ENCODE measurements at places on chromosomes 11 and 22.

DNA sequence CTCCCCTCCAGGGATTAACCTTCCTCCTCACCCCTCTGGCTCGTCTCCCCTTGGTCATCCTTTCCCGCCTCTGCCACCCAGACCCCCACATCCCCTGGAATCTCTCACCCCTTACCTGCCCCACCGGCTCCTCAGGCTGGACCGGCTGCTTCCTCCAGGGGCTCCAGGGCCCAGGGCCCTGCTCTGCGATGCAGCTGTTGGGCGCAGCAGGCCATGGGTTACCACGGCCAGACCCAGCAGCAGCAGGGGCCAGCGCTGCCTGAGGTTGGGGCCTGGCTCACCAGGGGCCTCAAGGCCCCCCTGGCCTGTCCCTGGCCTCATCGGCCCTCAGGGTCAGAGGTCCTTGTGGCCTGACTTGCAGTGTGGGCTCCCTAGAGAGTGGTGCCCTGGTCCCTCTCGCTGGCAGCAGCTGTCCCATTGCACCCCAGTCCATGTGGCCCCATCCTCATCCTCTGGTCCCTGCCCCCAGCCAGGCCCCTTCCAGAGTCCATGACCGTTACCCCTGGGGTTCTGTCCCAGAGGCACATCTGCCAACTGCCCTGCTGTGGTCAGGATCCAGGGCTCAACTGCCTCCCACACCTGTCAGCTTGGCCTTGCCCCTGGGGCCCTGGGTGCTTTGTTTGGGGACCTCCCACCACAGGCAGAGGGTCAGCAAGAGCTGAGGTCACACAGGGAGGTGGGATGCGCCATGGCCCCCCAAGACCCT, at the start of gene IGLL1:
IGLL1 (minus strand) TSS at position 421 of the 706 bp plus-strand sequence; CDS start at position 321, 100 bp downstream.
- DNase-seq = no peak

DNA sequence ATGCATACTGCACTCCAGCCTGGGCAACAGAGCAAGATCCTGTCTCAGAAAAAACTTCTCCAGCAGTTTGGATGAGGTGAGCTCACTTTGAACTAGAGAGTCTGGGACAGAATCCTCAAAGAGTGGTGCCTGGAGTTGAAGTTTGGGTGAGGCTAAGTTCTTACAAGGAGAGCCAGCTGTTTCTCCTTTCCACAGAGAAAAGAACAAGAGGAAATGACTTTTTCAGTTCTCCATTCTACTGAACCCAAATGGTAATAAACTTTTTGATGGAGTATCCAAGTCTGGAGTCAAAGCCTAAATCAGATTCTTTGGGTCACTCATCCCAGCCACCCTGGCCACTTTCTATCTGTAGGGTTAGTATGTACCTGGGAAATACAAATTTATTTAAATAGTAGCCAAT, 102.7 kb downstream of the TRAF6 start:
- DNase-seq = no peak

DNA sequence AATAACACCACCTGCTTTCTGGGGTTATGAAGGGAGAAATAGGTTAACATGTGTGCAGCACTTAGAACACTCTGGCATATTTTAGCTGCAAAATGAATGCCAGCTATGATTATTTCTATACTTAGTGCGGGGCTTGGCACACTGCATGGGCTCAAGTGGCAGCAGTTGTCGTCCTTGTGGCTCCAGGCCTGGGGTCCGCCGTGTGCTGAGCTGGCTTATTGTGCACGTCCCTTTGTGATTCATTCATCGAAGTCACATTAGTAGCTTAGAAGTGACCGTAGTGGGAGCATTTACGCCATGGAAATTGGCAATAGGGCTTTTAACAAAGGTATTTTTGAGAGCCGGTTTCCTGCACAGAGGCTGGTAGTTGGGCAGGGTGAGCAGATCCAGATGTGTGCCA, 4.2 kb downstream of the RASD2 start:
- no peak for DNase-seq

DNA sequence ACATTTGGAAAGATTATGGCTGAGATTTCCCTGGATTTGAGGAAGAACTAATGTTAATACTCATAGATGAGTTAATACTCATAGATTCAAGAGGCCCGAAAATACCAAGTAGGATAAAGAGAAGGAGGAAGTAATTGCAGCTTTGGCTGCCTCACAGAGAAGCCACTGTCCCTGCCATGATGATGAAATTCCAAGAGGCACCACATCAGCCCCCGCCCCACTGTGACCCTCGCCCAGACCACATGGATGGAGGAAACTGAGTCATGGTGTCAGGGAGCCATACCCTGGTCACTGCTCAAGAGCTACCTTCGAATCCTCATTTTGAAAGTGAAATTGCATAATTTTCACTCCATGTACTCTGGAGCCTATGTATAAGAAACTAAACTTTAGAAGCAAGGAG, 92.9 kb upstream of the SLC22A12 start:
- no peak for DNase-seq

DNA sequence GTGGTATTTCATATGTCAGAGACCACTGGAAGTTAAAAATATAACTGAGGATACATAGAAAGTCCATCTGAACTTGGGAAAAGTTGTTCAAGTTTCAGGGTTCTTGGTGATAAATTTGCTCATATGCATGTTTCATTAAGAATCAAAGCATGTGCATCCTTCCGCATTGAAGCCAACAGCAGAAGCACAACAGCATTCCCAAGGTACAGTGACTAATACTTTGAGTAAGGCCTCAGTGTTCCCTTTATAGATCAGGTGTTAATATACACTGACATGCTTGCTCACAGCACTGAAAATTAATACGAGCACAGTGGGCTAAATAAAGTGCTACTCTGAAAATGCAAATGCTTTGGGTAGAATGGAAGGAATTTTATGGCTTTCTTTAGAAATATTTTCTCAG, 691.1 kb downstream of the METTL15 start:
- no peak for DNase-seq

- no peak for DNase-seq
Observed at GRCh38 chr11:1509626-1510255, 23.2 kb upstream of the MOB2 start.

GRCh38 chr22:36610056-36610455, 81.1 kb upstream of the EIF3D start:
- DNase-seq = no peak

GRCh38 chr22:21626073-21626734, 3.6 kb downstream of the YDJC start:
- DNase-seq = no peak

- peak; percentile 40 for DNase-seq
Observed at GRCh38 chr11:36311926-36312595, 16.0 kb downstream of the PRR5L start.

DNA sequence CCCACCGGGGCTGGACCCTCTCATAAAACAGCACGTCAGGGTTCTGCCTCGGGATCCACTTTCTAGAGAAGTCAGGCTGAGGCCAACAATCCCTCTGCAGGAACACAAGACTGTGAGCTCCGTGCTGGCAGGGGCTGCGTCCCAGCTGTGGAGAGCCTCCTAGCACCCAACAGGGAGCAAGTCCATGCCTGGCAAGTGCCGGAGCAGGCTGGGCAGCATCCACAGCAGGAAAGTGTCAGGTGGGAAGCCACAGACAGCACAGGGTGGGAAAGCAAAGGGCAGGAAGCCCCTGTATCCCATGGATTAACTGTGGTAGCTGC, 682.3 kb downstream of the TBC1D22A start:
- no peak for DNase-seq

DNA sequence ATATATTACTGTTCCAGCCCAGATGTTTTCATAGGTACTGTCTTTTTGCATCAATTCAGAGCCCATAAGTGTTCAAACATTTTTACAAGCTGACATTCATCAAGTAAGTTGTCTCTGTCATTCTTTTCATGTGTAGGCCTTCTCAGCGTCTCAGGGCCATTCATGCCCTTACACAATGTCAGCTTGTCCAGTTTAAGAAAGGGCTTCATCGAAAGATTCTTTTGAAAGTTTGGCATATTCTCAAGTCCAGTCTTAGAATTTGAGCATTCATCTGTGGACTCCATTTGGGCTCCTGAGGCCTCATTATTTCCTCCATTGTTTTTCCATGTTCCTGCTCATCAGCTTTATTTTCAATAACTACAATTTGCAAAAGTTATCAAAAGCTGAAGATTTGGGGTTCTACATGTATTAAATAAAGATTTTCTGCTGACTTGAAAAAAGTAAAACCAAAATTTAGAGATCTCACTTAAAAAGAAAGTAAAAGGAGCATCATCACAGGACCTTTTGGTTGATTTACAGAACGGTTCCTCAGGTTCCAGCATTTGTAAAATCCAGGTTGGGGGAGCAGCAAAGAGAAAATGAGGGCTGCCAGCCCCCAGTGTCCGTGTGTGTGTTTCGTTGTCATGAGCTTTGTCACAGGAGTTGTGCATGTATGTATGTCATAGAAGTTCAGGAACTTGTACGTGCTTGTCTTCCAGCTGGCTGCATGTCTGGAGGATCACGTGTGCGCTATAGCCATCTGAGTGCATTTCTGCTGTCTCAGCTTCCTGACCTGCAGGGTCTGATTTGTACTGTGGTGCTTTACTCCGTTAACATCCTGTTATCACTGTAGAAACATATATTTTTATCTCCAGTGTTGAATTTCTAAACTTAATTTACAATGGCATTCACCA, 15.6 kb downstream of the MOV10L1 start:
- DNase-seq = no peak

DNA sequence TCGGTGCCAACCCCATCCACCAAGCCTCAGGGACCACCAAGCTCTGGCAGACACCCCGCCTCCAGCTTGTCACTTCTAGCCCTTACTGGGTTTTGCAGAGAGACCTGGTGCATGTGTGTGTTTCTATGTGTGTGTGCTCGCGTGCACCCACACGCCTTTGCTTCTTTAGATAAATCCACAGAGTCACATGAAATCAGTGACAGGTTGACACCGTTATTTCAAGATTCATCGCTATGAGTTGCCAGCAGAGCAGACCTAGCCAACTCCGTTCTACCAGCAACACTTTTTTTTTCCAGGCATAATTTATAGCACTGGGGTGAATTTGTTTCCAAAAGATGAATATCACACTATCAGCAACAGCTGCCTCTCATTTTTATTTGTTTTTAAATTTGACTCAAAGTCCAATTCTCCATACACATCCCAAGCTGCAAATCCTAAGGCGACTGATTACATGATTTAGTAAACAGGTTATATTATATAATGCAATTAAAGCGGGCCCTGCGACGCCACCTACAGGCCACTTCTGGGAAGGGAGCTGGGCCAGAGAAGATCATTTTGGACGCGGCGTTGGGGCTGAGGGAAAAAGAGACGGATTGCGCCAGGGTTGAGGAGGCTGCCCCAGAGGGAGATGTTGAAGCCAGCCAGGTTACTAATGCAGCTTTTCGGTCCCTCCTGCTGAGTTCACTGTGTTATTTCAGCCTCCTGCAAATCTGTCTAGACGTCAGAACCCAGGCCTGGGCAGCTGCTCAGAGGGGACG, 150.5 kb downstream of the FEZ1 start:
- no peak for DNase-seq

DNA sequence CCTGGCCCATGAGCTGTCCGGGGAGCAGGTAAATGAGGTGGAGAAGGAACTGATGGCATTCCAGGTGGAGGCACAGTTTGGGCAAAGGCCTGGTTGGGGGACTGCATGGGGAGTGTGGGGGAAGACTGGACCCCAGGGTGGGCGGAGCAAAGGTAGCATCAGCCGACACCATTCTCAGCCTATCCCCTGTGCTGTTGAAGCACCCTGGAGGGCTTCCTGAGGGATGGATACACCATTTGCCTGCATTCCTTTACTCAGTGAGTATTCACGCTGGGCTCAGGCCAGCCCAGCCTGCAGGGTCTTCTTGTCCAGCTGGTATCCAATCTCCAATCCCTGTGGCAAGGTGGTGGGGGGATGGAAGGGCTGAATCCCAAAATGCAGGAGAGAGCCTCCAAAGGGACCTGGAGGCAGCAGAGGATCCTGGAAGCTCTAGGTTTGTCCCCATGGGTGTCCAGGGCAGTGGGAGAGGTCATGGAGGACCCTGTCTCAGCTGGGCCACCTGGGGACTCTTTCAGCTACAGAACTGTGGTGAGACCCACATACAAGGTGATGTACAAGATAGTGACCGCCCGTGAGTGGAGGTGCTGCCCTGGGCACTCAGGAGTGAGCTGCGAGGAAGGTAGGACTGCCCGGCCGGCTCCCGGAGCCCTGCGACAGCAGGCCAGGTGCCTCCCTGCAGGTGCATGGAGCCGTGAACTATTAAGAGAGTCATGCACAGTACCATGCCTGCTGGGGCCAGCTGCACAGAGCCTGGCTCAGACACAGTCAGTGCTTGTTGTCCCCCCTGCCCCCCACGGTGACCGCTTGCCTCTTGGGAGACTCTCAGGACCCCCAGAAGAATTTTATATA, 9.5 kb downstream of the EMID1 start:
- no peak for DNase-seq

DNA sequence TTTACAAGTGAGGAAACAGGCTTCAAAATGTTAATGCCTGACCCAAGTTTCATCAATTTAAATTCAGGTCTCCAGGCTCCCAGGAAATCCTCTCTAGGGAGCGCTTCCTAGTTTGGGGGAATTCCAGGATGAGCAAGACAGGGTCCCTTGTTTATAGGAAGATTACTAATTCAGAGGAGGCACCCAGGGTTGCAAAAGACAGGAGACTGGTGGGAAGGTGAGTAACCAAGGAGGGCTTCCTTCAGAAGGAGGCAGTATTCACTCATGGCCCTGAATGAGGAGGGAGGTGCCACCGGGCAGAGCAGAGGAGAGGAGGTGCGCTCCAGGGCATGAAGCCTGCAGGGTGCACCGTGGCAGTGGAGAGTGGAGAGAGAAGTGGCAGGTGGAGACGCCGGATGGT, 1.6 kb downstream of the TMEM132A start:
- no peak for DNase-seq

- DNase-seq = no peak
Observed at GRCh38 chr11:59186130-59186594, 14.2 kb downstream of the DTX4 start.

DNA sequence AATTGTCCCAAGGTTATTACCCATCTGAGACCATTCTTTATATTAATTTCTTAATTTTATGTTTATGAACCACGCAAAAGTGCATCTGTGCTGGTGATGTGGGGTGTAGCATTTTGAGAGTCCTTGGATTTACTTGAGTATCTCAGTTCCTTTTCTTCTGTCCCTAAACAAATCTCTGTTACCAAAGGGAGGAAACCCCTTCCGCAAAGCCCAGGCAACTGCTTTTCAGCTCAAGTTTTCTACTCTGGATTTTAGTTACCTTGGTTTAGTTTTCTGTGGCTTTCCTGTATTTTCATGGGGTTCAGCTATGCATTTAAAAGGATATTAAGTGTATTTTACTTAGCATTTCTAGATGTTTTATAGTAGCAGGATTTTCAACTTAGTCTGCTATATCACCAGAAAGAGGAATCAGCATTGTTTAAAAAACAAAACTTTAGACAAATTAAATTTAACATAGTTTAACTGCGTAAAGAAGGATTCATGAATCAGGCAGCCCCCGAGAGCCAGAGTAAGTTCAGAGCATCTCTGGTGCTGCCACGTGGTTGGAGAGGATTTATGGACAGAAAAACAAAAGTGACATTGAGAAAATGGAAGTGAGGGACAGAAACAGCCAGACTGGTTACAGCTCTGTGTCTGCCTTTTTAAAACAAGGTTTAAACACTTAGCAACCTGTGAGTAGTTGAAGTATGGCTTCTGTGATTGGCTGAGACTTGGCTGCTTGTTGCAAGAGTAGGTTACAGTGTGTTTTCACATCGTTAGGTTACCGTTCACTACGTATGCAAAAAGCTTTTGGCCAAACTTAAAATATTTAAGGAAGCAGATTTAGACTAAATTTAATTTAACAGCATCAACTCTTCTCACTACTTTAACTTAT, 9.6 kb downstream of the ADM start:
- DNase-seq = no peak

Measured in NCI-H510A (cell line).